ENCODE measurements at places on chromosomes 6 and 20.

GRCh38 chr6:121435444-121436069 is at the start of gene GJA1:
Gene GJA1, plus strand, starts transcription at chr6:121435646. Its CDS starts 11,202 bp downstream, at chr6:121446848.
- DNase-seq = no peak

GRCh38 chr20:6838181-6838826 is 70.8 kb downstream of the BMP2 start:
- DNase-seq = no peak

GRCh38 chr6:145155411-145155810 is 579.9 kb downstream of the EPM2A start:
- DNase-seq = no peak

GRCh38 chr6:98574984-98575383 is 259.4 kb upstream of the POU3F2 start:
- no peak for DNase-seq

DNA sequence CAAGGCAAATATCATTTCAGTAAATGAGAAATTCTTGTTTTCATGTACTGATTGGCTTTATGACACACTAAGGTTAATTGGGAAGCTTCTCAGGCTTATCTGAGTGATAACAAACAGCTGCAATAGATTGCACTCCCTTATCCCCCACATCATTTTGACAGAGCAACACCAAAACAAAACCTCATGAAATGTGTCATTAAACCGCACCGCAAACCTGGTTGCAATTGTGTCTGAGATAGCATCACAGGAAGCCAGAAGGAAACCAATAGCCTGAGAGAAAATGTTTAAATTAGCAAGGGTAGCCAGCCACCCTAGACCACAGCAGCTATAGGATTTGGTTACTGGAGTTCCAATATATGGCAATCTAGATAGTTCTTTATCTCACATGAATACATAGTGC is 31.6 kb upstream of the LAMA4 start:
- no peak for DNase-seq

DNA sequence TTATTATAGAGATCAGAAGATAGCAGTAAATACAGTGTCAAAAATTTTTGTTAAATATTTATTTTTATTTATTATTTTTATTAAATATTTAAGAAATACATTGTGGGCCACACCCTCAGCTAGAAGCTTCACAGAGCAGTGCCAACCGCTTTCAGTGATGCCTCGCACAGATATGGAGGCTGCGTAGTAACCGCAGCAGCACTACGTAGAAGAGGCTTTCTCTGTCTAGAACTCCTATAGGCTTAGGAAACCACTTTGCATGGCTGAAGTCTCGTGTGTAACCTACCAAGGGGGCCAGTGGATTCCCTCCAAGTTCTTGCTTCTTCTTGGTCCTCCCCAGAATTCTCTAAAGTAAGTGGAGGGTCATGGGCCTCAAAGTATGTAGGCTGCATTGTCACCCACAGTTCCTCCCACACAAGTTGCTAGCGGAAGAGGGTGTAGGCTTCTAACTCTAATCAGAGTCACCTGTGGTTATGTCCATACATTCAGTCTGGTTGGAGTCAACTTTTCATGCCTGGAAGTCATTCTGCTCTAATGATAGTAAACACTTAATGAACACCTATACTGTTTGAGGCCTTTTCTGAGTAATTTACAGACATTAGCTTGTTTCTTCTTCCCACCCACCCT is 285.6 kb downstream of the CDKAL1 start:
- no peak for DNase-seq

GRCh38 chr20:24969186-24970029 is 20.3 kb downstream of the CST7 start:
- DNase-seq = no peak

DNA sequence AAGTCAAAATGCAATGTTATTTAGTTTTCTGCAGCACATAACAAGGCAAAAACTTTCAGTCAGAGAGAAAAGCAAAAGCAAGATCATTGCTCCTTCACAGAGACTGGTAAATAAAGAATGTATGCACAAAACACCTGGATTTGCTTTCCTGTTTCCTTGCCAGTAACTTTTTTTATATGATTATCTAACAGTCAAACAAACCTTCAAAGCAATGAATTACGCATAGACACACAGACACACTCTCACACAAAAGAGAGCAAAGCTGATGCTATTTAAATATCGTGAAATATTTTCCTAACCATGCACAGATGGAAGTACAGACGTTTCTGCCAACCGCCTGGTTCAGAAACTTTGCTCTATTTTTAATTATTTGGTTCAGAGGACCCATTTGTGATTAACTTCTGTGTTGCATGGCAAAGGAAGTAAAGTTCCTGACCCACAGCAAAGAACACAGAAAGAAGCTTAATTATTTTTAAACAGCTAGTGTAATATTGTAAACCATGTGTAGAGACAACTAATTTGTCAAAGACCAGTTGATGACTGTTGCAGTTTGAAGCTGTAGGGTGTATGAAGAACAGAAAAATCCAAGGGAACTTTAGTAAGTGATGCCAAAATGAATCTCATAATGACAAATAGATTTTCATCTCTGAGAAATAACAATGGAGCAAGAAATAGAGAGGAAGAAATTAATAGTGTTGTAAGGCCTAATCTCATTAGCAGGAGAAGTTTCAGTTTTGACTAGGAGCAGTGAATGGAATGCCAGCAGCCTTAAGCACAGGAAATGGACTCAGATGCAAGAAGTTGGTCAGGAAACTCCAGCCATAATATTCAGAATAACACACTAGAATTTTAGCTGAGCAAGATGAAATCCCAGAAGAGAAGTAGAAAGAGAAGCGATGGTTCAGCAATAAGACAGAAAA is 24.1 kb downstream of the ATXN1 start:
- no peak for DNase-seq

DNA sequence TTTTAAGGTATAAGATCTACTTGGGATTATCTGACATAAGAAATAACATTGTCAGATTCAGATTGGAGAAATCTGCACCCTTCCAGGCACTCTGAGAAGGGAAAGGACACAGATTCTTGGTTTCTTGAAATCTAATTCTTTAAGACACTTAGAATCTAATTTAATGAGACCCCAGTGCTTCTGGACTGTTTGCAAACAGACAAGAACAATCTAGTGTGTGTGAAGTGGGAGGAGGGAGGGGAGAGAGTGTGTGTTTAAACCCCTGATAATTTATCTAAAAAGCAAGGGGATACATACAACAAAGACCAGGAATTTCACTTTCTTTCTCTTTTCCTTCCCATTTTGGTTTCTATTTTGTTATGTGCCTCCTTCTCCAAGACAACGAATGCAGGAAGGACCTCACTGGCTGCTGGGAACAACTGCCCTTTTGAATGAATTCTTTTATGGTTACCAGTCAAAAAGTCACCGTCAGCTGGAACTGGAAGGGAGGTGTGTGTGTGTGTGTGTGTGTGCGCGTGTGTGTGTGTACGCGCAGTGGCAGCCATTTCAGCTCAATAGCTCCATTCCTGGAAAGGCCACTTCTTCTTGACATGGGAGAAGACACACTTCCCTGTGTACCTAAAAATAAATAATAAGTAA is 129.4 kb downstream of the BCAS1 start:
- no peak for DNase-seq

DNA sequence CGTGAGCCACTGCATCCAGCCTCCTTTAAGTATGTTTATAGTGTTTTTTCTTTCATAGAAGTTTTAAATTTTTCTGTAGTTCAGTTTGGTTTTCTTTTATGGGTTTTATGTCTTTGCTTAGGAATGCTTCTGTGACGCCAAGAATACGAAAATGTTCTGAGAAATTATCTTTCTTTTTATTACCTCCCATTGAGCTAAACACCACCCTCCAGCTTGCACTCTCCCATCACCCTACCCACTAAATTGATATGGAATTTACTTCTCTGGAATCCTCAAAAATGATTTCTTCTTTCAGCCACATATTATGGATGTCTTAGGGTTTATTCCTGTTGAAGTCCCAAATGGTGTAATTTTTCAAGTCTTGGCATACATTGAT is 38.1 kb downstream of the JARID2 start:
- no peak for DNase-seq

- no peak for DNase-seq
Measured at GRCh38 chr6:136752554-136752953, 39.7 kb downstream of the MAP3K5 start.

DNA sequence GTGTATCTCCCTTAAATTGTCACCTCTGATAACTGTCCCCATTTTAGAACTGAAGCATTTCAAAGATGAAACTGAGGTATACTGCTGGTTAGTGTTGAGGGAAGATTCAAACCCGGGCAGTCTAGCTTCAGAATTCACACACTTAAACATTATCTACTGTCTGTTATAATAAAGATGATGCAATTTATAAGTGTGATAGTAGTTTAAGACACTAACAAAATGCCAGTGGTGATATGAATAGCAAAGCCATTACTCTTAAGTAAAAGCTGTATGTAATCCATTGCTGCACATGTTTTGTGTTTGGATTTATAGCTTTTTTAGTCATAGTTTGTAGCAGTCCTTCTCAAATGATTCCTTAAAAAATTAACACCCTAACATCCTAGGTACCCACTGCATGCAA is 19.8 kb downstream of the USP45 start:
- no peak for DNase-seq

DNA sequence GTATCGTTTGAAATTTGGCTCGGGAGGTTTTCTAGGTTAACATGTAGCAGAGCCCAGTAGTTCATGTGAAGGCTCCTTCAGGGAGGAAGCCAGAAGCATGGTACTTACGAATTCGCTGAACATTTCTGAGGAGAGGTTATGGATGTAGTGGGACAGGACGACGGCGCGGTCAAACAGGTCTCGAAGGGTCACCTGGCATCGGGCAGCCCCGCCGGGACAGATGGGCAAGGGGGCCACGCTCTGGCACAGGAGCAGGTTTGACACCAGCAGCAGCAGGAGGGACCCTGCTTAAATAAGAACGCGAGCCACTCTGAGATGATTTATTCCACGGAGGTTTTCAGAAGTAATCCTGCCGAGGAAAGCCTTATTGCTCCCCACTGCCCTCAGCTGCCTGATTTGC is 2.5 kb downstream of the PRL start:
- DNase-seq = no peak

DNA sequence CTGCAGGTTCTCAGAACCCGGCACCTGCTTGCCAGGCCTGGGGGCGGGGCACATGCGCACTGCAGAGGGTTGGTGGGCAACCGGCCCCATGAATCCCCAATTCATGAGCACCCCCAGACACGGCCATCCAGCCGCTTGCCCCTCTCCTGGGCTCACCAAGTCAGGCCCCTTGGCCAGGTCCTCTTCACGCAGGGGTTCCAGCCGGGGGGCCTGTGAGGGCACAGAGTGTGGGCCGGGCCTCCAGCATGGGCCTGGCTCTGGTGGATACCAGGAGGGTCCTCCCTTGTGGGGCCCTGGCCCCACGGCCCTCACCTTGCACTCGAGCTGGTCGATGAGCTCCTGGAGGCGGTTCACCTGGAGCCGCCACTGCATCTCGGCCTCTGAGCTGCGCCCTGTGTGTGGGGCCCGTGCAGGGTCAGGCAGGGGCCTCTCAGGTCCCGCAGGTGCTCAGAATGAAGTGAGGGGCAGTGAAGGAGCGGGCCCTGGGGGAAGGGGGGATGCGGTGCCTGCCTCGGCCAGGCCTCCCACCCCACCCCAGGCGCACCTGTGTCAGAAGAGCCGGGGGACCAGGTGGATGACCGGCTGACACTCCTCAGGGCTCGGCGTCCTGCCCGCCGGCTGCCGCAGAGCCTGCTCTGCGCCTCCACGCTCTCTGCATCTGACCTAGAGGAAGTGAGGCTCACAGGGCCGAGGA is 2.6 kb upstream of the C20orf144 start:
- DNase-seq = no peak

- DNase-seq = no peak
Measured at GRCh38 chr20:38242848-38243708, 17.5 kb downstream of the KIAA1755 start.

DNA sequence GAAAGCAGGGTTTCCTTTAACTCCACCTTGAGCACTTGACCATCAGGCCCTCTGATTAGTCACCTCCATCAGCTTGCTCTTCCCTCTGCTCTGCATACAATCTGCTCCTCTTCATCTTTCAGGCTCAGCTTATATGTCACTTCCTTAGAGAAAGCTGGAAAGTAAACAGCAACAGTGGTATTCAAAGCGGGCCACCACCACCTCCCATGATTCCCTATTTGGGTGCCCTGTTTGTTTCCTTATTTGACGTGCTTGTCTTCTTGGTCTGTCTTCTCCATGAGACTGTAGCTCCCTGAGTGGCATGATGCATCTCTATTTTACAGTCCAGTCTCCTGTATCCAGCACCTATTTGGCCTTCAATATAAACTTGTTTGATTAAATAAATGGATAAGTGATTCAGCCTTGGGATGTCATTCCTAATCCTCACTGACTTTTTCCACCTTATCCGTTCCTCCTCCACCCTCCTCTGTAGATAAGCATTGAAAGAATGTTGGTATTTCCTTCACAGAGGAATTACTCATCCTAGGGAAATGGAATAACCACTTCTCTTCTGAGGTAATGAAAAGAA is 102.8 kb upstream of the SGK1 start:
- DNase-seq = no peak

DNA sequence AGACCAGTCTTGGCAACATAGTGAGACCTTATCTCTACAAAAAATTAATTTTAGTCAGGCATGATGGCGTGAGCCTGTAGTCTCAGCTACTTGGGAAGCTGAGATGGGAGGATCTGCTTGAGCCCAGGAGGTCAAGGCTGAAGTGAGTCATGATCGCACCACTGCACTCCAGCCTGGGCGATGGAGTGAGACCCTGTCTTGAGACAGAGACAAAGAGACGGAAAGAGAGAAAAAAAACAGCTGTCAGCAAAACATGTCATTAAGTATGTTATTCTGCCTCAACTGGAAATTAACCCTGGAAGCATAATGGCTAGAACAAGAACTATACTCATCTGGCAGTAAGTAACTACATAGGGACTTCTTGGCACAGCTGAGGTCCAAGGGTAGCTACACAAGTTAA is 7.2 kb downstream of the MMS22L start:
- DNase-seq = no peak

DNA sequence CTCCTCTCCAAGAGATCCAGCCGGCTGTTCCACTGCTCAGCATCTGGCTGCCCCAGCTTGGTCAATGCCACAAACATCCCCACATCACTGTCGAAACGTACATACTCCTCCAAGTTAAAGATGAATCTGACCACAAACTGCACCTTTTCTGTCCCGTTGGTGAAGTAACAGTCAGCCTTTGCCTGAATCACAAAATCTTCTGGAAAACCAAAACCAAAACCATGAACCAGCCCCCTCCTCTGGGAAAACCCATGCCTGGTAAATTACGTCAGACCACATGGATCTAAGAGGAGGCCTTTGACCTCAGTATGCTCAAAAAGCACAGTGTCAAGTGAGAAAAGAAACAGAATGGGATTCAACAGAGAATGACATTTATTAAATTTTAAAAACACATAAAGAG is 1.7 kb downstream of the HLA-DOB start:
- no peak for DNase-seq

Data from NCI-H1436 (cell line).